ENCODE measurements at places on chromosomes 13 and 19. TPM values are rescaled to one million over a fixed set of nuclear protein-coding genes. Genes with fewer than 3 reads are reported as not detected.

- H3K36me3 ChIP-seq = no peaks in the 10 kb centered on the region
- H3K4me3 ChIP-seq = no peak overlapping the region
- peaks cover 26% of the 10 kb centered on the region for H3K27me3 ChIP-seq
- peaks cover 6% of the 10 kb centered on the region for H3K4me1 ChIP-seq
Observed at GRCh38 chr19:4279267-4279529, 132 bp downstream of the SHD start.

DNA sequence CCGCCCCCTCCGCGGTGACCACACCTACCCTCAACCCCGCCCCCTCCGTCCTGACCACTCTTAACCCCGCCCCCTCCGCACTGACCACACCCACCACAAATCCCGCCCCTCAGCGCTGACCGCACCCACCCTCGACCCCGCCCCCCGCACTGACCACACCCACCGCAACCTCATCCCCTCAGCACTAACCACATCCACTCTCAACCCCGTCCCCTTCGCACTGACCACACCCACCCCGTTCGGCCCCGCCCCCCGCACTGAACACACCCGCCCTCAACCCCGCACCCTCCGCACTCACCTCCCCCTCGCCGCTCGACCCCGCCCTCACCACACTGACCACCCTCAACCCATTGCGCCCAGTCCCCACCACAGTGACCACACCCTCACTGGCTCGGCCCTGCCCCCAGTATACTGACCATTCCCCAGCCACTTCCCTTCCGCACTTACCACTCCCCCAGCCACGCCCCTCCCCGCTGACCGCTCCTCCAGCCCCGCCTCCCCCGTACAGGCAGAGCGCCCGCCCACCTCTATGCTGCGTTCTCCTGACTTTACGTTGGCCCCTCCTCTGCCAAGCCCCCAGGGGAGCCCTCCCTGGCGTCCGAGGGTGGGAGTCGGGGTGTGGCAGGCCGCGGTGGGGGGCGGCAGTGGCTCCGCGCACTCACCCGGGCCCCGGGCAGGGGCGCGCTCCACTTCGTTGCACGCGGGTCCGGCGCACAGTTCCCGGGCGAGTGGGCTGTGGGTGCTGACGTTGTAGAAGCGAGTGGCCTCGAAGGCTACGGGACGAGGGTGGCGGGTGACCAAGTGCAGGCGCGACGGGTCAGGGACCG is 8.4 kb downstream of the F2RL3 start:
- H3K36me3 ChIP-seq = no peaks in the 10 kb centered on the region
- no peak for DNase-seq
- H3K4me1 ChIP-seq = peaks cover 7% of the 10 kb centered on the region
- peak overlapping the region; percentile 49 for H3K27ac ChIP-seq
- H3K27me3 ChIP-seq = no peaks in the 10 kb centered on the region

DNA sequence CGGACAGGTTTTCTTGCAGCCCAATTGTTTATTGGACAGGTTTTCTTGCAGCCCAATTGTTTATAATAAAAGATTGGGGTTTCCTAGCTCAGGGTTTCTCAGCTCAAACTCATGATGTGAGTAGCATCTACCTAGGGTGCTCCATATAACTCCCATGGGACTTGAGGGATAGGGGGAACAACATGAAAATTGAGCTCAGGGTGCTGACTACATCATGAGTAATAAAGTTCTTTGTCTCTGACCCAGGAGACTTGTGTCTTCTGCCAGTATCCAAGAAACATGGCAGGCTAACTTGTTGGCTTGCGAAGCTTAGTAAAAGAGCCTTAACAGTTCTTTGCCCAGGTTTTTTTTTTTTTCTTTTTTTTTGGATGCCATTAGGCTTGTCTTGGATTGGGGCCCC is 59.2 kb upstream of the MYCBP2 start:
- peaks cover 43% of the 10 kb centered on the region for H3K4me1 ChIP-seq
- no peaks in the 10 kb centered on the region for H3K36me3 ChIP-seq
- no peak overlapping the region for H3K4me3 ChIP-seq
- DNase-seq = no peak
- peaks cover 3% of the 10 kb centered on the region for H3K27me3 ChIP-seq

DNA sequence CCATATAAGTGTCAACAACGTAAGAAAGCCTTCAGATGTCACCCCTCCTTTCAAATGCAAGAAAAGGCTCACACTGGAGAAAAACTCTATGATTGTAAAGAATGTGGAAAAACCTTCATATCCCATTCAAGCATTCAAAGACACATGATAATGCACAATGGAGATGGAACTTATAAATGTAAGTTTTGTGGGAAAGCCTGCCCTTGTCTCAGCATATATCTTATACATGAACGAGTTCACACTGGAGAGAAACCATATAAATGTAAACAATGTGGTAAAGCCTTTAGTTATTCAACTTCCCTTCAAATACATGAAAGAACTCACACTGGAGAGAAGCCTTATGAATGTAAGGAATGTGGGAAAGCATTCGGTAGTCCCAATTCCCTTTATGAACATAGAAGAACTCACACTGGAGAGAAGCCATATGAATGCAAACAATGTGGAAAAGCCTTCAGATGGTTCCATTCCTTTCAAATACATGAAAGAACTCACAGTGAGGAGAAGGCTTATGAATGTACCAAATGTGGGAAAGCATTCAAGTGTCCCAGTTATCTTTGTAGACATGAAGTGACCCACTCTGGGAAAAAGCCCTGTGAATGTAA is 11.1 kb downstream of the ZNF844 start:
- no peak overlapping the region for H3K27ac ChIP-seq
- peaks cover 74% of the 10 kb centered on the region for H3K36me3 ChIP-seq
- DNase-seq = no peak
- no peaks in the 10 kb centered on the region for H3K4me1 ChIP-seq
- no peak overlapping the region for H3K4me3 ChIP-seq

- H3K4me1 ChIP-seq = peaks cover 28% of the 10 kb centered on the region
- H3K36me3 ChIP-seq = peaks cover 3% of the 10 kb centered on the region
- H3K27ac ChIP-seq = no peak overlapping the region
- DNase-seq = no peak
- H3K27me3 ChIP-seq = no peaks in the 10 kb centered on the region
Observed at GRCh38 chr13:98959291-98959690, 18.6 kb downstream of the DOCK9 start.

Gene KDELR1
- 251 TPM for total RNA-seq

- no peak overlapping the region for H3K27ac ChIP-seq
- no peaks in the 10 kb centered on the region for H3K27me3 ChIP-seq
- peaks cover 6% of the 10 kb centered on the region for H3K36me3 ChIP-seq
- DNase-seq = peak; percentile 40
Observed at GRCh38 chr19:33496038-33496895, 25.3 kb downstream of the PEPD start.

DNA sequence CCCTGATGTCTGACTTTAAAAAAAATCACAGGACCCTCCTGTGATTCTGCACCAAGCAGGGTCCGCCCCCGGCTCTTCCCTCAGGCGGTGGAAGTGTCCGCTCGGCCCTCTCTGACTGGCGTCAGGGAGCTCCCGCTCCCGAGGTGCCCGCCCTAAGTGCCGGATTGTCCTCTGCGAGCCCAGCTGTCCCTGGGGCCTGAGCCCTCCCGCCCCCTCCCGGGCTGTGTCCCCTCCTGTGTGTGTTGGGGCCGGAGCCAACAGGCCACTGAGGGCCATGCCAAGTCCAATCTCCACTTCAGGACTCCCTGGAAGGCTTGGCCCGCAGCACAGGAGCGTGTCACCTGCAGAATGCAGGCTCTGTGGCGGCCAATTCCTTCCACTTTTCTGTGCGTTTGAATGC is 25.4 kb downstream of the MAP2K2 start:
- DNase-seq = no peak
- H3K27ac ChIP-seq = no peak overlapping the region
- no peaks in the 10 kb centered on the region for H3K4me1 ChIP-seq
- no peak overlapping the region for H3K4me3 ChIP-seq
- H3K36me3 ChIP-seq = peaks cover 12% of the 10 kb centered on the region

GRCh38 chr19:52689843-52690368 is 44.9 kb downstream of the ZNF611 start:
- H3K36me3 ChIP-seq = peaks cover 1% of the 10 kb centered on the region
- DNase-seq = peak; percentile 94
- H3K27me3 ChIP-seq = no peaks in the 10 kb centered on the region
- H3K4me3 ChIP-seq = peak overlapping the region; percentile 97

- H3K27ac ChIP-seq = no peak overlapping the region
- no peaks in the 10 kb centered on the region for H3K27me3 ChIP-seq
- no peak overlapping the region for H3K4me3 ChIP-seq
- H3K36me3 ChIP-seq = peaks cover 2% of the 10 kb centered on the region
Observed at GRCh38 chr19:3014135-3014534, 14.9 kb downstream of the TLE2 start.

Gene CASP14
- total RNA-seq = not detected

GRCh38 chr13:50125304-50125553 is 110.0 kb downstream of the KCNRG start:
- peaks cover 2% of the 10 kb centered on the region for H3K36me3 ChIP-seq
- DNase-seq = no peak
- peaks cover 50% of the 10 kb centered on the region for H3K4me1 ChIP-seq
- peak overlapping the region; percentile 91 for H3K27ac ChIP-seq
- H3K4me3 ChIP-seq = peak overlapping the region; percentile 71

DNA sequence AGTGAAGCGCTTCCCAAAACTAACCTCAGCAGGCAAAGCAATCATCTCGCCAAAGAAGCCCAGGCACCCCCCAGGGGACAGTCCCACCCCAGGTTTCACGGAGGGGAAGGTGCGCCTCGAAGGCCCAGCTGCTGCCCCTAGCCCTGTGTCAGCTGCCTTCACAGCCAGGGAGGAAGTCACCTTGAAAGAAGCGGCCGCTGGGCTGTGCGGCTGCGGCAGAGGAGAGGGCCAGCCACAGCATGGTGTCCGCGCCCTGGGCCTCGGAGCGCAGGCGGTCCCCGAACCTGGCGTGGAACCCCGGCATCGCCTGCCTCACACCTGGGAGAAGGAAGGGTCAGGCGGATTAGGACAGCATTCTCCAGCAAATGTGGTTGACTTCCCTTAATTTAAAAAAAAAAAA is 35.0 kb downstream of the DHRS12 start:
- peaks cover 4% of the 10 kb centered on the region for H3K36me3 ChIP-seq
- no peak for DNase-seq
- no peak overlapping the region for H3K4me3 ChIP-seq
- H3K27ac ChIP-seq = no peak overlapping the region

- H3K27me3 ChIP-seq = peaks cover 28% of the 10 kb centered on the region
- H3K27ac ChIP-seq = peak overlapping the region; percentile 41
- H3K4me3 ChIP-seq = no peak overlapping the region
- H3K36me3 ChIP-seq = no peaks in the 10 kb centered on the region
Observed at GRCh38 chr19:29568036-29569025, 37.8 kb upstream of the POP4 start.

DNA sequence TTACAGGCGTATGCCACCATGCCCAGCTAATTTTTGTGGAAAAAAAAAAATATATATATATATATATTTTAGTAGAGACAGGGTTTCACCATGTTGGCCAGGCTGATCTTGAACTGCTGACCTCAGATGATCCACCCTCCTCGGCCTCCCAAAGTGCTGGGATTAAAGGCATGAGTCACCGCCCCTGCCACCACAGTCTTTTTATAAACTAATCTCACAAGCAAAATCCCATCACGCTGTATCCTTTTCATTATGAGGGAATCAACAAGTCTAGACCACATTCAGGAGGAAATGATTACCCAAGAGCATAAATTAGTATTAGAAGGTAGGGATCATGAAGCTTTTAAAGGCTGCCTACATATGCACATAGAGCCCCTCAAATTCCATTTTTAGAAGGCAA is 210.6 kb upstream of the NBEA start:
- DNase-seq = no peak
- H3K4me3 ChIP-seq = no peak overlapping the region
- no peak overlapping the region for H3K27ac ChIP-seq
- no peaks in the 10 kb centered on the region for H3K36me3 ChIP-seq
- H3K4me1 ChIP-seq = no peaks in the 10 kb centered on the region

GRCh38 chr13:97276862-97277269 is 54.7 kb downstream of the MBNL2 start:
- peaks cover 88% of the 10 kb centered on the region for H3K4me1 ChIP-seq
- H3K4me3 ChIP-seq = no peak overlapping the region
- H3K27ac ChIP-seq = peak overlapping the region; percentile 96
- H3K36me3 ChIP-seq = peaks cover 4% of the 10 kb centered on the region
- no peak for DNase-seq

- H3K4me3 ChIP-seq = no peak overlapping the region
- H3K27me3 ChIP-seq = no peaks in the 10 kb centered on the region
- no peak for DNase-seq
Observed at GRCh38 chr13:29578300-29579085, 17.0 kb downstream of the SLC7A1 start.

- H3K36me3 ChIP-seq = no peaks in the 10 kb centered on the region
- H3K27me3 ChIP-seq = peaks cover 19% of the 10 kb centered on the region
- no peaks in the 10 kb centered on the region for H3K4me1 ChIP-seq
- no peak overlapping the region for H3K4me3 ChIP-seq
- no peak for DNase-seq
Observed at GRCh38 chr13:111659842-111660241, 339.4 kb downstream of the TEX29 start.

DNA sequence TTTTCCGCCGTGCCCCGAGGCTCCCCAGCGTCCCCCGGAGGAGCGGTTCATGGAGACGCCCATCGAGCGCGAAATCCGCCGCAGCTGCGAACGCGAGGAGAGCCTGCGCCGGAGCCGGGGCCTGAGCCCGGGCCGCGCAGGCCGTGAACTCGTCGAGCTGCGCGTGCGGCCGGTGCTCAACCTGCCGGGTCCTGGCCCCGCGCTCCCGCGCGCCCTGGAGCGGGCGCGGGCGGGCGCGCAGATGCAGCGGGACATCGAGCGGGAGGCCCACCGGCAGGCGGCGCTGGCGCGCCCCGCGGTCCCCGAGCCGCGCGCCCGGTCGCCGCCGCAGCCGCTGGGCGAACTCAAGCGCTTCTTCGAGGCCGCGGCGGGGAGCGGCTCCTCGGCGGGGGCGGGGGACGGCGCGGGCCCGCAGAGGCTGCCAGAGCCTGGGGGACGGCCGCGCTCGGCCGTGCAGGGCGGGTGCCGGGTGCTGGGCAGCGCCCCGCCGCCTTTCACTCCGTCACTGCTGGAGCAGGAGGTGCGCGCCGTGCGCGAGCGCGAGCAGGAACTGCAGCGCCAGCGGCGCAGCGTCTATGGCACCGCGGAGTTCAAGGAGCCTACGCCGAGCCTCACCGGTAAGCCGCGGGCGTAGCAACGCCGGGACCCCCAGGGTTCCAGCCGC is 807 bp downstream of the MISP3 start:
- H3K27me3 ChIP-seq = no peaks in the 10 kb centered on the region
- no peak for DNase-seq
- H3K36me3 ChIP-seq = no peaks in the 10 kb centered on the region
- H3K27ac ChIP-seq = peak overlapping the region; percentile 92
- peak overlapping the region; percentile 98 for H3K4me3 ChIP-seq

Gene CEACAM4
- total RNA-seq = not detected

DNA sequence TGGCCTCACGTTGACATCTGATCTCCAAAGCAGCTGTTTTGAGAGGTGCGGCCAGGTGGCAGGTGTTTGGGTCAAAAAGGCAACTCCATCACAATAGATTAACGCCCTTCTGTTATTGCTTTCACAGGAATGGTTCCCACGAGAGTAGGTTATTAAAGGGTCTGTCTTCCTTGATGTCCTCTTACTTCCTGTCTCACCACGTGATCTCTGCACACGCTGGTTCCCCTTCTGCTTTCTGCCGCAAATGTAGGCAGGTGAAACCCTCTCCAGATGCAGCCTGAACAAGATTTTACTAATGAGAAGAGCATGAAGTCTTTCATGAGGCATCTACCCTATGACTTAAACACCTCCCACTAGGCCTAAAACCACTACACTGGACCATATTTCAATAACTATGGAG is 22.8 kb upstream of the ZNF564 start:
- H3K36me3 ChIP-seq = peaks cover 27% of the 10 kb centered on the region
- no peak overlapping the region for H3K27ac ChIP-seq
- no peak overlapping the region for H3K4me3 ChIP-seq
- no peaks in the 10 kb centered on the region for H3K27me3 ChIP-seq
- no peaks in the 10 kb centered on the region for H3K4me1 ChIP-seq
- DNase-seq = no peak
